Tracheal epithelial cell (primary cell): ENCODE measurements at places on chromosomes 11 and 22. TPM values are rescaled to one million over a fixed set of nuclear protein-coding genes. Genes with fewer than 3 reads are reported as not detected.

Gene FZD4
- 0.85 and 1.2 TPM in 2 replicates for total RNA-seq

Gene RHOD
- 149 and 225 TPM in 2 replicates for total RNA-seq

Gene SLC16A8
- 0.24 and 1.5 TPM in 2 replicates for total RNA-seq

Gene ST14
- 100.0 and 198 TPM in 2 replicates for total RNA-seq

Gene CHEK1
- 5.3 and 15.9 TPM in 2 replicates for total RNA-seq

Gene CRYBB3
- not detected in 2 replicates for total RNA-seq

Gene ZFP91
- total RNA-seq = 47.2 and 49.2 TPM in 2 replicates

Gene SLC22A8
- total RNA-seq = not detected in 2 replicates
